Right ventricle myocardium superior (tissue), 1 donor: ENCODE measurements at places on chromosomes 13 and 19. TPM values are rescaled to one million over a fixed set of nuclear protein-coding genes. Genes with fewer than 3 reads are reported as not detected.

DNA sequence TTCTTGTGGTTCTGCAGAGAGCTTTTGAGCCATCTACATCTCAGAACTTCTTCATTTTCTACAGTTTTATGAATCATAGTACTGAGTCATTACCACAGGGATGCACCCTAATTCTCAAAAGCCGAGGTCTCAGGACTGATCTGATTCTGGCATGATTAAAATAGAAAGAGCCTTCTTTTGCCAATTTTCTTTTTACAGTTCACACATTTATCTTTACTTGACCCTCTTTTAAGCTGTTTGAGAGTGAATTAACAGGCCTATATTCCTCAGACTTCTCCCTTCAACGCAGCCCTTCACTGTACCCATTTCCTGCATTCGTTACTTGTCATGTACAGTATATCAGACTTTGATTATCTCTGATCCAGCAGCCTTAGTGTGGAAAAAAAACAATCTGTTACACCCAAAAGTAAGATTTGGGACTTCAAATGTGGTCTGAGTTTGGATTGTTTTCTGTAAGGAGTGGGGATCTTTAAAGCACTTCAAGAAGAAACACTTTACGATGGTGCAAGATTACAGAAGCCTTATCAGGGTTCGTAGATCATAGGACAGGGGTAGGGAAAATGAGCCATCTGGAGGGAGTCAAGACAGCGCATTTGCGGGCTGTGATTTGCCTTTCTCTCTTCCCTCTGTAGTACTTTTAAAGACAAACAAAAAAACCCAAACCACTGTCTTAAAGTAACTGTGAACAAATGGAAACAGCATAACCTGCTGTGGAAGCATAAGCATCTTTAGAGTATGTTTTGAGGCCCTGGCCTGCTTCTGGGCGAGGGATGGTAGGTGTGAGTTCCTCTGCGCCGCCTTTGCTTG is 15.3 kb upstream of the GPR183 start:
- DNase-seq: no peak

DNA sequence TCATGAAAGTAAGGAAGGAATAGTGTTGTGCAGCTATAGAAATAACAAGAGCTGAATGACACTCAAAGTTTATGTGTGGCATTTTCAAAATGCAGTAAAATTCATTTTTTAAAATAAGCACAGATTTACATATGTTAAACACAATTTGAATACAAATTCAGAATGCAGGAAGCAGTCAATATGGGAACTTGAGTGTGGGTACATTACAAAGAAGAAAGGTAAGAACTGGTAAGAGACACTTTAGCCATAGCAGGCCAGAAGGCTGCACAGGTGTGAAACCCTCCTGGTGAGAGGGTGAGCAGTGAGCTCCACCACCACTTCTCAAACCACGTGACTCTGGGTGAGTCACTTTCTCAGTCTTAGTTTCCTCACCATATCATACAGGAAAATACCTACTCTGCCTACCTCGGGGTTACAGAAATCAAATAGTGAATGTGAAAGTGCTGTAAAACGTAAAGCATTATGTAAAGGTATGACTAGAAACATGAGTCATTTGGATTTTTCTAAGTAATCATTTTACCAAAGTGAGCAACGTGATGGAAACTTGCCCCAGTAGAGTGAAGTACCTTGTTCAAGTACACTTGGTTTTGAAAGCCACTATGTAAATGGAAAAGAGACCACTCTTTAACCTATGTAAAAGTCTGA is 40.5 kb downstream of the USP12 start:
- DNase-seq: no peak

DNA sequence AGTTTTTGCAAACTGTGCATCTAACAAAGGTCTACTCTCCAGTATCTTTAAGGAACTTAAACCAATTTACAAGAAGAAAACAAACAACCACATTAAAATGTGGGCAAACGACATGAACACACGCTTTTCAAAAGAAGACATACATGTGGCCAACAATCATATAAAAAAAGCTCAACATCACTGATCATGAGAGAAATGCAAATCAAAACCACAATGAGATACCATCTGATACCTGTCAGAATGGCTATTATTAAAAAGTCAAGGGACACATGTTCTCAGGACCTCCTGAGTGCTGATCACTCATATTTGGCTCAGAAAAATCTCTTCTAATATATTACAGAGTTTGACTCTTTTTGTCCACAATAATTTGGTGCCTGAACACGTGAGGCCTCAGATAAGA is 14.2 kb upstream of the LILRB1 start:
- DNase-seq: no peak

DNA sequence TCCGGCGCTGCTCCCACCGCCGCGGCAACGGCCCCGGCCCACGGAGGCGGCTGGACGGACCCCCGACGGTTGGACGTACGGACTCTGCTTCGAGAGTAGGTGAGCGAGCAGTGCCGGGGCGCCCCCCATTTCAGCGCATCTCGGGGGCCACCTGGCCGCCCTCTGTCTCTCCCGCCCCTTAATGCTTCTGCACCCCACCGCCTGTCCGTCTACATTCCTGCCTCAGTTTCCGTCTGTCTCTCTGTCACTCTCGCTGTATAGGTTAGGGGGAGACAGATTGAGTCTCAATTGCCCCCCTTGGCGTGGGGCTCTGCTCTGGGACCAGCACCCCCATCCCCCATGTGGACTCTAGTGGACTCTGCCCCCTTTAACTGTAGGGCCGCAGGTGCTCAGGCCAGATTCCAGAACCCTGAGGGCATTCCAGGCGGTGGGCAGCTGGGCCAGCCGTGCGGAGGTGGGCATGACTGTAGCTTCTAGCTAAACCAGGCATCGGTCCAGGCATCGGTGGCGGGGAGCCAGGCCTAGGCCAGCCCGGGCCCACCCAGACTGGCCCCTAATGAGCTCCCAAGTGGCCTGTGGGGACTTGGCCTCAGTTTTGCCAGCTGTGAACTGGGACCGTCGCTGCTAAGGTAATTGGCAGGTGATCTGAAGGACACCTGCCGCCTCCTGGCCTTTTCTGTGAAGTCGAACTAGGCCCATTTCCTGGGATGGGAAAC is 373 bp downstream of the TNFAIP8L1 start:
- DNase-seq: peak; percentile 69

GRCh38 chr13:51928231-51928630 is 66.5 kb downstream of the CCDC70 start:
- DNase-seq: no peak

- no peak for DNase-seq
These were observed 1.5 kb upstream of the SPART start for GRCh38 chr13:36347531-36348210.

DNA sequence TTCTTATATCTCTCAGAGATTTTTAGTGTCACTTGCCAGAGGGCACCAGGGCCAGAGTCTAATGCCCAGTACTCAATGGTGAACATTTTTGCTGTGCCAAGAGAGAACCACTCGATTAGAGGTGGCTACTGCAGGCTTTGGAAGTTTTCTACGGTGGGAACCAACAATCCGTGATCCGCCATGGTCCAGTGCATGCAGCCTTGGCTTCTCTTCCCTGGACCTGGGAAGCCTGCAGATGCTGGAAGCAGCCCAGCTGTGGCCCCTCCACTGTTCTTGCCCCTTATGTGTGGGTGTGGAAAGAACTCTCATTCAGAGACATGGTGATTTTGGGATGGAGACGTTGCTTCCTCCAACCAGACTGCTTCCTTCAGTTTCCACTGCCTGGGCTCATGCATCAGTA is 224.2 kb downstream of the TSHZ3 start:
- no peak for DNase-seq

DNA sequence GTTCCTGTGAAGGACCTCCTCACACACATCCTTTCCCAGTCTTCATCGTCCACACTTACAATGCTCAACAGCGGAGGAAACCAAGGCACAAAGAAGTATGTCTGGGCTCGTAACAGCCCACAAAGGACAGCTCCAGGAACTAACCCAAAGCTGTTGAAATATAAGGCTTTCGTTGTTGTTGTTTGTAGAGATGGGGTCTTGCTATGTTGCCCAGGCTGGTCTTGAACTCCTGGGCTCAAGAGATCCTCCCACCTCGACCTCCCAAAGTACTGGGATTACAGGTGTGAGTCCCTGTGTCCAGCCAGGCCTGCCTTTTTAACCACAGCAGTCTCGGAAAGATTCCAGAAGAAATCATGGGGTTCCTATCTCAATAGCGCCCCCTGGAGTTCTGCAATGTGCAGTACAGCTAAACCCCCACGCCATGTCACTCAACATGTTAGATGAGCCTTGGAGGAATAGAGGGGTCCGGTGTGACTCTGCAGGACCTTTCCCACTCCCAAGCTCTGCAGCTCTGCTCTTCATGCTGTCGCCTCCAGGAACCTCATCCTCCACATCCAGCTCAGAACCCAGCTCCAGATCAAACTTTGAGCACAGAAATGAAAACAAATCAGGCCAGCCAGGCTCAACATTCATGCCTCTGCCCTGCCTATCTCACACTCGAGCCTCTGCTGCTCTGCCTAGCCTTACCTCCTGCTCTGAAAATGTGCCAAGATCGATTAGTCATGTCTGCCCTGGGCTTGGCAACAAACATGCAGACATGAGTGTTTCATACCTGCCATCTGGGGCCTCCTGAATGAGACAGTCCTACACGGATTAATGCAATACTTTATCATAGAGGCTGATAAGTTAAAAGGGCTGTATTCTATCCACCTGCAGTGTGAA is 7.5 kb downstream of the PLA2G4C start:
- no peak for DNase-seq

- peak; percentile 89 for DNase-seq
These were observed 7.3 kb upstream of the PTPRH start for GRCh38 chr19:55216461-55217198.

GRCh38 chr19:55284405-55285058 is 735 bp downstream of the BRSK1 start:
- DNase-seq: no peak

DNA sequence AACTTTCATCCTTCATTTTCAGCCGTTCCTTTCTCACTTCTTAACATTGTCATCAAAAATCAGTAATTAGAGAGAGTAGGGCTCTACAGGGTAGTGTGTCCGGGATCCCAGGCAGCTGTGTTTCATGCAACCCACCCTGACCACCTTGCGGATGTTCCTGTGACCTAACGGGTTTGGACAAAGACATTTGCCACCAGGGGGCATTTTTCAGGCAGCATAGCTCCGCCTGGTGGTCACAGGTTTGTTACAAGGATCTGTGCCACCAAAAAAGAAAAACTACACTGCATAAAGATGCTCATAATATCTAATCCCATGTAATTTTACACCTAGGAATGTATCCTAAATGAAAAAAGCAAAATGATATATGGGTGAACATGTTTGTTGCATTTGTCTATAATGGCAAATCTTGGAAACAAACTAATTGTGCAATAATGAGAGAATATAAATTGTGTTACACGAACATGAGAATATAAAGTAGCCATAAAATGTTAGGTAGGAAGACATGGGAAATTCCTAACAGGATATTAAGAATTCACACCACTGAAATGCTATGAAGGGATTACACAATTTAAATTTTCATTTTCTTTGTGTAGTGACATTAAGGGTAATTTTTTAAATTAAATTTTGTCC is 123.0 kb downstream of the SLC7A1 start:
- DNase-seq: peak; percentile 42

DNA sequence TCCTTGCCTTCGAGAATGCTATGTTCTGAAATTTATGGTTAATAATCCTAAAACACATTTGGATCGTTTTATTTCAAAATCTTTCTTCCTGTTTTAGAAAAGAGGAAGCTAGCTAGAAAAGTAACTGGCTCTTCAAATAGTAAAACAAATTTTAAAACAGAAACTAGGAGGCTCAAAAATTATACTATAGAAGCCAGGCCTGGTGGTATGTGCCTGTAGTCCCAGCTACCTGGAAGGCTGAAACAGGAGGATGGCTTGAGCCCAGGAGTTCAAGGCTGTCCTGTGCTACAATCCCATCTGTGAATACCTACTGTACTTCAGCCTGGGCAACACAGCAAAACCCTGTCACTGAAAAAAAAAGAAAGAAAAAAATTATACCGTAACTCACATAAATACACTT is 57.9 kb downstream of the ELF1 start:
- DNase-seq: no peak

DNA sequence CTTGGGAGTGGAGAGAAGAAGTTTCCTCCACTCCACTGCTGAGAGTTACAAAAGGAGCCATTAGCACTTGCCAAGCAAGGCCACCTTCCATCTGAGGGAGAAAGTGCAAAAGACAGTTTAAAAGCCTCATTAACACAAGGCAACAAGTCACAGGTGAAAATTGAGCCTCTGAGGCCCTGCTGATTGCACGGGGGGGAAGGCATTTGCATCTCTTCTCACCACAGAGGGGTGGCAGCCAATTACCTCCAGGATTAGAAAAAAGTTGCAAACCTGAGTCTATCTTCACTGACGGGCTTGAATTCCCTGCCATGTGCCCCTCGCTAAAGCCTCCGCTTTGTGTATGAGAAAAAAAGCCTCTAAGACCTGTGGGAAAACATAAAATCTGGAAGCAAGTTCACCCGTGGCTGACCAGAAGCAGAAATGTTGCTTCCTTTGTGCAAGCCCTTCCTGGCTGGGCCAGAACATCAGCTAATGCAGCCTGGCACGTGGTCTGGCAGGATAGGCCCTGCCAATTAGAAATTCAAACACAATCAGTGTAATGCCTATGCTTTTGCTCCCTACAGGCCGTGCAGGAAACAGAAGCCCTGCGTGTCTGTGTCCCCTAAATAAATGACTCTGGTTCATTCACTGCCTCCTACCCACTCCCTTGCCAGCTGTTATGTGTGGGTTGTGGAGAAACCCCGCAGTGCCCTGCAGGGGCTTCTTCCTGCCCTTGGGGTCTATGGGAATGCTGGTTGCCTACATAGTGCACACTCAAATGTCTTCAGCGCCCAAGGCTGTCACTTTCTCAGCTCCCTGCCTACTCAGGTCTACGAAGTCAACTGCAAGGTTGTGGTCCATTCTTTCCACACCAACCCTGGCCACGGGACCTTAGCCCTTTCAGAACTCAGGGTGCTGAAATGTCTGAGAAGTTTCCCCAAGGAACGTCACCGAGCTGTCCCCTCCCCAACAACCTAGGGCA is 150.2 kb downstream of the UQCRFS1 start:
- DNase-seq: no peak

DNA sequence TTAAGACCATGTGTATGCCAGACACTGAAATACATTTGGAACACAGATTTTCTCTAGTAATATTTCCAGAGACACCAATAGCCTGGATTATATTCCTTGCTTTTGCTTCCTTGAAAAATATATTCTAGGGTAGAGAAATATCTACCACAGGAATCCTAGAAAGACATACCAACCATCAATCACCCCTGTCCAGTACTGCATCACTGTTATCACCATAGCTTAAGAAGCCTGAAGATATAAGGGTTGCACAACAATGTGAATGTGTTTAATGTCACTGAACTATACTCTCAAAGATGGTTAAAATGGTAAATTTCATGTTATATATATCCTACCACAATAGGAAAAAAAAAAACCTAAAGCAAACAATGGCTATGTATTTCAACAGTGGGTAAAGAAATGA is 163.6 kb downstream of the DIAPH3 start:
- no peak for DNase-seq

GRCh38 chr13:42760951-42761350 is 20.4 kb upstream of the FAM216B start:
- no peak for DNase-seq

The GNG8 gene
- not detected for total RNA-seq

The HSD17B14 gene
- total RNA-seq: 1.9 TPM

The ELAVL1 gene
- 49.4 TPM for total RNA-seq

The NCAN gene
- not detected for total RNA-seq

The MAP3K10 gene
- total RNA-seq: 18.1 TPM
